ENCODE measurements at places on chromosomes 5 and 9.

DNA sequence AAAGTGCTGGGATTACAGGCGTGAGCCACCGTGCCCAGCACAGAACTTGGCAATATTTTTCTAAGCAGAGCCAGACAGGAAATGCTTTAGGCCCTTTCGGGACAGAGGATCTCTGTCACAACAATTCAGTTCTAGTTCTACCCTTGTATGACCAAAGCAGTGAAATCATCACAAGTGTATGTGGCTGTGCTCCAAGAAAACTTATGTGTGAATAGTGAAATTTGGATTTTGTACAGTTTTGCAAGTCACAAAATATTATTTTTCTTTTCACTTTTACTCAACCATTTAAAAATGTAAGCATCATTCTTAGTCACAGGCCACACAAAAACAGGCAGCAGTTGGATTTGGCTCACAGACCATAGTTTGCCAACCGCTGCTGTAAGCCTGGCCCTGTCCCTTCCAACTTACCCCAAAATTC is 20.4 kb upstream of the PRUNE2 start:
- no peak for DNase-seq

- DNase-seq: no peak
Measured at GRCh38 chr5:141567513-141568117, 51.2 kb downstream of the DIAPH1 start.

GRCh38 chr5:127741412-127741811 is 38.2 kb downstream of the CCDC192 start:
- no peak for DNase-seq

DNA sequence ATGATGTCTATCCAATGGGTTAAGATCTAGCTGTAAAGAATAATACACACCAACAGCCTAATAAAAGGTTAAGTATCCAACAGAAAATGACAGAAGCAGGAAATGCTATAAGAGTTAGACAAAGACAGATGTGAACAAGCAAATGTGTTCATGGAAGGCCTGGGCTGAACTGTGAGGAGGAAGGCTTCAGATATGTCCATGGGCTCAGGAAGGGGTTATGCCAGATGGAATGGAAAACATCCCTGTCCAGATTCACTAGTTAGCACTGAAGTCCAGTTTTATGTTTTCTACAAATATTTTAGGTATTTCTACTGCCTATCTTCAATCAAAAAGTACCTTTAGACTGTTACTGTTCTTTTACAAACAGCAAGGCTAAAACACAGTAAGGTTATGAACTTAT is 27.1 kb downstream of the ERAP1 start:
- DNase-seq: no peak

- no peak for DNase-seq
Measured at GRCh38 chr9:4301296-4301695, 1.4 kb upstream of the GLIS3 start.

DNA sequence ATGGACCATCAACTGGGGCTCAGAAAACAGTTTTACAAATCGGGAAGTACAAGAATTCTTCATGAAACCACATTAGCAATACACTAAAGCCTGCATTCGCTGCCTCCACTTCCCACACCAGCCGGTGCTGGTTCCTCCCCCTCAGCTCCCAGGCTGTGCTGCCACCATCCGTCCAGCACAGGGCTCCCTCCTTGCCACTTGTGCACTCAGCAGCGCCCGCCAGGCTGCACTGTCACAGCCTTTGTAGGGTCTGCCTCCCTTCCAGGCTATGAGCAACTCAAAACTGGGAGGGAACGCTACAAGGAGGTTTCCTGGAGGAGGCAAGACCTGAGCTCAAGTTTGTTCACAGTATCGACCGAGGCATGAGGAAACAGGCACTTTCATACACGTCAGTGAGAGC is 7.7 kb downstream of the MAPK9 start:
- DNase-seq: no peak

DNA sequence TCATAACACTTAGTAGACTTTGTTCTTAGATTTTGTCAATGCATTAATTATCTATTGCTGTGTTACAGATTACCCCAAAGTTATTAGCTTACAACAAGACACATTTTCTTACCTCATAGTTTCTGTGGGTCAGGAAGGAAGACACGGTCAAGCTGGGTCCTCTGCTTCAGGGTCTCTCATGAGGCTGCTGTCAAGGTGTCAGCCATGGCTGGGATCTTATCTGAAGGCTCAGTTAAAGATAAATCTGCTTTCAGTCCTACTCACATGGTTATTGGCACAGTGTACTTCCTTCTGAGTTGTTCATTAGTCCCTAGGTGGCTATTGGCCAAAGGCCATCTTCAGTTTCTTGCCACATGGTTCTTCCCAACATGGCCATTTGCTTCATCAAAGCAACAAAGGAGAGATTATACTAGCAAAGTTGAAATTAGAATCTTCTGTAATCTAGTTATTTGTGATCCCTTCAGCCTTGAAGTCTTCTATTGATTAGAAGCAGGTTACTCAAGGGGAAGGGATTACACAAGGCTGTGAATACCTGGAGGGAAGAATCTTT is 25.2 kb downstream of the TDRD7 start:
- no peak for DNase-seq

DNA sequence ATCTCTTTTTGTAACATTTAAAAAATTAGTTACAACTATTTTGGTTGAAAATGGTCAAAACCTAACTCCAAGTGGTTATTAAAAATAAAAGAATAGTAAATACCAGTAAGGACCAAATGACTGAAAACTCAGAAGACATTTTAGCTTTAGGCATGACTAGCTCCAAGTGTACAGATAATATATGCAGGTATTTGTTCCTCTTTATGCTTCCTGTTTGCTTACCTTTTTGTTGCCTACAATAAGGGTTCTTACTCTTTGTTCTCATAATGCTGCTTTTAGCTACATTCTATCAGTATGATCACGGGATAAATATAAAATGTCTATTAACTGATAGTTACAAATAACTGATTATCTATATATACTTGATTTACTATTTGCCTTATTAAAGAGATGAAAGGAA is 259.6 kb downstream of the CDH12 start:
- DNase-seq: no peak

DNA sequence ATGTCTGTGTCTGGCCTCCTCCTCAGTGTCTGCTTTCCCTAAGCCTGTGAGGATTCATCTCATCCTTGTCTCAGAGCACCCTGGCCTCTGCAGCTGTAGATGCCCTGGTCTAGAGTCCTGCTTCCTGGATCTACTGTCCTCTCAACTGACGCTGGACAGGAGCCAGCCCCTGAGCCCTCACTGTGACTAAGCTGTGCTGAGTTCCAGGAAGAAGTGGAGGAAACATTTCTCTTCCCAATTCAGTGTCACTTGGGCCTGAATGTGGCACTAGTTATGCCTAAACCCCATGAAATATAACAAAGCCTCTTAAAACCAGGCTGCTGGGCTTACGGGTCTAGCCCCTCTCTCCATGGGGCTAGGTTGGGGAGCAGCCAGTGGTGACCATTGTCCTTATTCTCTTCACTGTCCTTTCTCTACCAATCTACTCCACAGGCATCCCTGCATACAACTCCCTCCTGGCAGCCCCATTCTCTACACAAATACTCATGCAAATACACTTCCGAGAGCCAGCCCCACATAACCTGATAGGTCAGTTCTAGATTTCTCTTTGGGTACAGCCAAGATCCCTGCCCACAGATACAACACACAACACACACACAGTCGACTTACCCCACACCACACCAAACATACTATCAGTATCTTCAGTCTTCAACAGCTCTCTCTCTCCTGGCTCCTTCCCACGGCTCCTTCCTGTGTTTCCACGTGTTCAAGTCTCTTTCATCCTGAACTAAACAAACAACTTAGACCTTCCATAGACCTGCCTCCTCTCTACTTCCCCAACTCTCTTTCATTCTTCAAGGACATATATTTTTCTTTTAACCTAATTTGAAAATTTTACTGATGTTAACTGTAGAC is 220.8 kb downstream of the SNX18 start:
- DNase-seq: no peak

- DNase-seq: no peak
Measured at GRCh38 chr5:151622367-151623088, 31.4 kb upstream of the FAT2 start.

DNA sequence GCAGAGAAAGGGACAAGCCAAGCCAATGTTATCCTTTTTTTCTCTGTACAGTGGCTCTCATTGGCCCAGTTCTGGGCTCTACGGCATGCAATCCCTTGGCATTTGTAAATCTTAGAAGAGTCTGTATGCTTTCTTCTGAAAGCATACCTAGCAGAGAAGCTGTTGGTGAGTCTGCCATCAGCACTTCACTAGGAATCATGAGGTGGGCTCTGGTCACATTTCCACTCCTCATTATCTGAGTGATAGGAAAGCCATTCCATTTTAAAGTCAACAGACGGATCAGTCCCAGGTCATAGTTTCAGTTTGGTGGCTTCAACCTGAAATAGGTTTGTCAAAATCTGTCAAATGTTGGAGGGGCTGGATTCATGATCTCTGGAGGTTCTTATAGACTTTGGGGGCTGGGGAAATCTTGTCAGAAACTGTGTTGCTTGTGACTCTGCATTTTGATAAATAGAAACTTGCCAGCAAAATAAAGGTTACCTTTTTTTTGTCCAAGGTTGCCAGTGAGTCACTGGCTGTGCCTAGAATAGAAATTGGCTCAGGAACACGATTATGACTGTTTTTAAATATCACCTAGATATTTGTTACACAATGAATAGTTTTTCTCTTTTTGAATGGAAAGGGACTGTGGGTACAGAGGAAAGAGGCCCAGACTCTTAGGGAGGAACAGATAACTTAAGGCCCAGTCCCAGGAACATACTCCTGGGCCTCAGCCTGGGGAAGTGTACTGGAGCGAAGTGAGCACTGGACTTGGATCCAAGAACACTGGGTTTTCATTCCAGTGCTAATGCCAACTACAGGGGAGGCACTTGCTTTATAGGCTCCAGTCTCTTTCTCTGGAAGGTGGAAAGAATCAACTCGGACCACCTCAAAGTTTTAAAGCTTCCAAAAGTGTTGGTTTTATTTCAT is 183.1 kb downstream of the NMUR2 start:
- no peak for DNase-seq

DNA sequence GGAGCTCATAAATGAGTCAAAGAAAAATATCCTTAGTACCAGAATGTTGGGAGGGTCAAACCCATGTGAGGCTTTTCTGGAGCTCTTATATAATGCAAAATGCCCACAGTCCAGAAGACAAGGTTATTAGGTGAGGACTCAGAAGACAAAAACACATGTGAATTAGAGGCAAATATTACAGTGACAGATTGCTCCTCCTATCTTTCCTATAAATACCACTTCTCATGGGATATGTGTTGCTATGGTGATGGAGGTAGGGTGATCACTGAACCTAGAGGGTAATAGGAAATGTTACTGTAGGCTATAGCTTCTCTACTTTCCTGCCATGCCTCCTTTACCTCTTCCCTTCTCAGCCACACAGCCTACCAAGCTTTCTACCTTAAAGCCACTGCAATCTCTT is 264.6 kb downstream of the SEC61B start:
- no peak for DNase-seq

GRCh38 chr9:69279084-69279731 is 45.8 kb upstream of the ENTREP1 start:
- DNase-seq: no peak

- DNase-seq: no peak
Measured at GRCh38 chr9:68896486-68896885, 117.4 kb downstream of the PRKACG start.

GRCh38 chr5:155258161-155258560 is 244.6 kb downstream of the KIF4B start:
- DNase-seq: no peak
